Bronchial epithelial cell (primary cell): ENCODE measurements at places on chromosomes 2 and 18. TPM values are rescaled to one million over a fixed set of nuclear protein-coding genes. Genes with fewer than 3 reads are reported as not detected.
A peak's percentile ranks its signal among the peaks of the same experiment; 100 is the strongest.

DNA sequence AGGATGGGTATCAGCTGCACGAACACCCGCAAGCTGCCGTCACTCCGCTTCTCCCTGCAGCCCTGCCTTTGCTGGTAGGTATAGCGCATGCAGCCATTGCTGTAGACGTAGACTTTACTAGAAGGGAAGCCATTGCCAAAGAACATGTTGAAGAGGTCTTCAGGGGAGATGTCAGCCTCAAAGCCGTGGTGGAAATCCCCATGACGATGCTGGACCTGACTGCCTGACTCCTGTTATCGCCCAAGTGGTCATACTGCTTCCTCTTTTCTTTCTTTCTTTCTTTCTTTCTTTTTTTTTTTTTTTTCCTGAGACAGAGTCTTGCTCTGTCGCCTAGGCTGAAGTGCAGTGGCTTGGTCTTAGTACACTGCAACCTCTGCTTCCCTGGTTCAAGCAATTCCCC lies 68.7 kb upstream of the SPRED2 start:
- no peak for DNase-seq

GRCh38 chr2:33023728-33024500 lies 77.2 kb downstream of the LTBP1 start:
- DNase-seq: peak; percentile 34

The ERICH2 gene
- 4.7 and 7.7 TPM in 2 replicates for total RNA-seq

- no peak for DNase-seq
These were observed 48.3 kb downstream of the RFTN2 start for GRCh38 chr2:197626965-197627625.

DNA sequence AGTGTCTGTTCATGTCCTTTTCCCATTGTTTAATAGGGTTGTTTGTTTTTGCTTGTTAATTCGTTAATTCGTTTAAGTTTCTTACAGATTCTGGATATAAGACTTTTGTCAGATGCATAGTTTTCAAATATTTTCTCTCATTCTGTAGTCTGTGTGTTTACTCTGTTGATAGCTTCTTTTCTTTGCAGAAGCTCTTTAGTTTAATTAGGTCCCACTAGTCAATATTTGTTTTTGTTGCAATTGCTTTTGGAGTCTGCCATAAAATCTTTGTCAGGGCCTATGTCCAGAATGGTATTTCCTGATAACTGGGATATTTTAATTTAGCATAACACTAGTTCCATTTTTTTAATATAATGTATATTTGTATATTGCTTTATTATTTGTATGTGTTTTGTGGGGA lies 1380.1 kb downstream of the SUCLG1 start:
- DNase-seq: no peak

- DNase-seq: no peak
These were observed 278.4 kb upstream of the TNP1 start for GRCh38 chr2:217138284-217138683.

The LHCGR gene
- total RNA-seq: not detected in 2 replicates

GRCh38 chr2:48205137-48205798 lies 299.0 kb upstream of the FBXO11 start:
- DNase-seq: no peak

- DNase-seq: no peak
These were observed 324.9 kb downstream of the LPIN1 start for GRCh38 chr2:12071318-12071717.

DNA sequence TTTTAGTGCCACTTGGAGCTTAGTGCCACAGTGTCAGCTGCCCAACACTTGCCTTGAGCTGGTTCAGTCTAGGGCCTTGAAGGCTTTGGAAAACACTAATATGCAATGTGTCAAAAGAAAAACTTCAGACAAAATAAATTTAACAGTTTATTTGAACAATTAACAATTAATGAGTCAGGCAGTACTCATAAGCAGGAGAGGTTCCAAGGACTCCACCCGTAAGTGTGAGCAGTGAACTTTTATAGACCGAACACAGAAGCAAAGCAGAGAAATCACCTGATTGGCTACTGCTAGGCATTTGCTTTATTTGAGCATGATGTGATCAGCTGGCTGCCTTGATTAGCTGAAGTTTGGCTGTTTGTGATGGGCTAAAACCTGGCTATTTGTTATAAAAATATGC lies 49.5 kb upstream of the TBC1D8 start:
- DNase-seq: peak; percentile 96

DNA sequence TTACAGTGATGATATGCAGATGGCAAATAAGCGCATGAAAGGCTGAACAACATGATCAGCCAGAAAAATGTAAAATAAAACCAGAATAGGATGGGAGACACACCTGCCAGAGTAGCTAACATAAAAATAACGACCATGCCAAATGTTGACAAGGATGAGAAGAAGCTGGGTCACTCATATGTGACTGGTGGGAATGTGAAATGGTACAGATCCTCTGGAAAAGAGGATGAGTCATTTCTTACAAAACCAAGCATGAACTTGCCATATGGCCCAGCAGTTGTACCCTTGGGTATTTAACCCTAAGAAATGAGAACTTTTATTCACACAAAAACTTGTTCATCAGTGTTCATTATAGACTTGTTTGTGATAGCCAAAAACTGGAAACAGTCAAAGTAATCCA lies 143.8 kb downstream of the SH3BP4 start:
- DNase-seq: peak; percentile 45

DNA sequence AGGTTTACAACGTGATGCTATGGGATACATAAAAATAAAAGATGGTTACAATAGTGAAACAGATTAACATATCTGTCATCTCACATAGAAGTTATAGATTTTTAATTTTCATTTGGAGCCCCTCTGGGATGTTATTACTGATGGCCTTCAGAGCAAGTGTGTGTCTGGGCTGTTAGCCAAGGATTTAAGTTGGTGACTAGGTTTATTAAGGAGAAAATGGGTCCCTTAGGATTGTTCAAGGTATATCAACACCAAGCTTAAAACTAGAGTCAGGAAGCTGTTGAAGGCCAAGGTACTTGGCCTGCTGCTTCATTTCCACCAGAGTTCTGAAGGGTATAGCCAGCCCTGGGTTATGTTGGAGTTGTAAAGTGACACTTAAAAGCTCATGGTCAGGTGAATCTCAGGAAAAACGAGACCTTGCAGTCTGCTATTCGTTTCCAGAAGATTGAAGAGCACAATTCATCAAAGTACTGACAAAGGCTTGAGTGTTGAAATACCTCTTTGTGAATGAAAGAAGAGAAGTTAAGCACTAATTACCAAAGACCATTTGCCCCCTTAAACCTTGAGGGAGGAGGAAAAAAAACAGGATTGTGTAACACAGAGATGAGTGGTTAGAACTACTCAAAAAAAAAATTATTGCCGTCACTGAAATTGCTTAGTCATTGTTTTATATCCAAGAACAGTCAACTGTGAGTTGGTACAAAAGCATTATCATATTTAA lies 48.4 kb downstream of the MAP2 start:
- DNase-seq: peak; percentile 92

GRCh38 chr2:180846756-180847472 lies 133.5 kb upstream of the UBE2E3 start:
- no peak for DNase-seq

The ALPG gene
- not detected in 2 replicates for total RNA-seq

The PARD6G gene
- 12.4 and 13.2 TPM in 2 replicates for total RNA-seq

The BOLA3 gene
- 31.1 and 52.7 TPM in 2 replicates for total RNA-seq

- DNase-seq: peak; percentile 87
These were observed 26.5 kb downstream of the PPP4R3B start for GRCh38 chr2:55590810-55591440.

- no peak for DNase-seq
These were observed 15.6 kb downstream of the KIF3C start for GRCh38 chr2:25966531-25967270.

The PLCL1 gene
- under 0.01 TPM in 1 of 2 replicates, not detected in the other for total RNA-seq

- DNase-seq: peak; percentile 89
These were observed 13.5 kb upstream of the LBH start for GRCh38 chr2:30217644-30218337.

DNA sequence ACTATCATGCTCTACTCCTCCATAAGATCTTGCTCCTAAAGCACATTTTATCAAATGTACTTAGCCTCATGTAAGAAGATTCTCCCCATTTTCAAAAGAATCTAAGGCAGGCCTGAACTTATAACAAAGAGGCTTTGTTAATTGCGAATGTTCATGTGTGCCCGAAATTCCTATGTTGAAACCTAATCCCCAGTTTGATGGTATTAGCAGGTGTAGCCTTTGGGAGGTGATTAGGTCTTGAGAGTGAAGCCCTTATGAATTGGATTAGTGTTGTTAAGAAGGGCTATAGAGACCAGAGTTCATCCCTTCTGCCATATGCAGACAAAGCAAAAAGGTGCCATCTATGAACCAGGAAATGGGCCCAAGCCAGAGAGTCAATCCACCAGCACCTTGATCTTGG lies 234.5 kb downstream of the PAX3 start:
- DNase-seq: no peak

GRCh38 chr2:159130302-159130701 lies 156.2 kb downstream of the WDSUB1 start:
- DNase-seq: no peak

DNA sequence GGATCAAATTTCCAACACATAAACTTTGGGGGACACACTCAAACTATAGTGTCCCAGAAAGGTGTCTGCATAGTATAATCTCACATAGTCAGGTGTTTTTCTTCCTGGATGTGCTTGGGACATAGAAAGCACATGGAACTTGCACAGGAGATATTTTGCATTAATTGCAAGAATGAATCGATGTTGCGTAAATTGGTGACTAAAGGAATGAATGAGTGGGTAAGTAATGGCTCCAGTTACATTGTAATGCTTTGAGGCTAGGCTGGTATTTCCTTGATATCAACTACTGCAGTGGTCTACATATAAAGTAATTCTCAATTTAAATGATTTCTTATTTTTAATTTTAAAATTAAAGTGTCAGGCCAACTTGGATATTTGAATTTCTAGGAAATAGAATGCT lies 53.4 kb downstream of the SH3RF3 start:
- DNase-seq: peak; percentile 56

The SMYD5 gene
- 11.1 and 18.4 TPM in 2 replicates for total RNA-seq

DNA sequence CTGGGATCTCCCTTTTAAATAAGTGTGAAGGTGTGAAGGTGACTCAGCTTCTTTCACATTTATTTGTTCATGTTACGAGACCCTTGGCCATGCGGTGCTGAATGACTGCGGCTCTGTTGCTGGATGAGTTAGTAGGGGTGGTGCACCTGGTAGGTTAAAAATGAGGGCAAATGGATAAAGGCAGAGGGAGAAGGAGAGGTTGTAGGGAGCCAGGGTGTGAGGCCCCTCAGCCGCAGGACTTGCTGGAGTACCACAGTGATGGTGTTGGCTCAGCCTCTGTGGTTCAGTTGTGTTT lies 164.2 kb downstream of the NAPG start:
- DNase-seq: no peak

The FBXO15 gene
- total RNA-seq: 0.13 TPM in 1 of 2 replicates, not detected in the other

The SLC30A3 gene
- not detected in 2 replicates for total RNA-seq

GRCh38 chr18:46341986-46342525 lies 237.9 kb downstream of the HAUS1 start:
- DNase-seq: no peak

The UCN gene
- total RNA-seq: 0.51 and 1.8 TPM in 2 replicates

DNA sequence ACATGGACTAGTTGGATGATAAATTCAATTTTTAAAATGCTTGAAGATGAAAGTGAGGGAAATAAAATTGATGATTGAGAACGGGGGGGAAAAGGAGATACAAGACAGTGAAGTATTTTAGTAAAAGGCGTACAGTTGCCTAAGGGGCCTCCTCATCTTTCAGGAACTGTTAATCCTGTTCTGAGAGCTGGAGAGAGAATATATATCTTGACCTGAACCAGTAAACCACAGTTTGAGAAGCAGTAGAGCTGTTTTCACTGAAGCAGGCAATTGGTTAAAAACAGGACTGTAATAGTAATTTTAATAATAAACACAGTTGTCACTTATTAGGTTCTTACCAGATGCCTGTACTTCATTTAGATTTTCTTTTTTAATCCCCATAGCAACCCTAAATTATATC lies 137.5 kb downstream of the MAP3K20 start:
- DNase-seq: no peak

- no peak for DNase-seq
These were observed 160.5 kb downstream of the TPGS2 start for GRCh38 chr18:36668349-36668748.

- DNase-seq: no peak
These were observed 44.9 kb downstream of the LINC00305 start for GRCh38 chr18:64103986-64104385.

GRCh38 chr2:68594041-68594440 lies 49.3 kb upstream of the PROKR1 start:
- DNase-seq: peak; percentile 35

- peak; percentile 36 for DNase-seq
These were observed 41.6 kb downstream of the PKDCC start for GRCh38 chr2:42089340-42089925.

GRCh38 chr2:63049970-63050333 lies 678 bp upstream of the OTX1 start:
- DNase-seq: peak; percentile 40

GRCh38 chr18:26301681-26302080 lies 75.4 kb downstream of the TAF4B start:
- DNase-seq: no peak

DNA sequence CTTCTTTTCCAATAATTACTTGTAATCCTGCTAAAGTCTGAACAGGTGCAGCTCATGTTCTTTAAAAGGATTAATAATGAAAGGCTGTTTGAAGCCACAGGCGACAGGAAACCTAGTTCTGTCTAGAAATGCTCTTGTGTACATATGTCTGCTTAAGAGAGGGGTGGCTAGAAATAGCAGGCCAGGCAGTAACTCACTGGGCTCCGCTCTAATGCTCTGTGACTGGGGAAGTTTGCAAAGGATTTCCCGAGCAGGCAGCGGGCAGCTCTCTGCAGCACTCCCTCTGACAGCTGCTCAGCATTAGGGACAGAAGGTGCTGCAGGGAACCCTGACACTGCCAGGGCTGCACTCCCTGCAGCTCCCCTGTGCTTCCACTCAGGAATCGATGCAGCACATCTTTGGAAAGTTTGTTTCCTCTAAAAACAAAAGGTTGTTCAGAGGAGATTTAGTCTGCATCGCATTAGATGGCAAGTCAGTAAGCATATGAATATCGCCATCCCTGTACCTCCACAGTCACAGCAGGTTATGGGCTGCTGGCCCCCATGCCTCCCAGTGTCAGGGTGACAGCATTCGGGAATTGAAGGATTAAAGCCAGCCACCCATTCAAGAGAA lies 33.1 kb upstream of the TTC39C start:
- DNase-seq: no peak

The UGT1A5 gene
- 0.26 and 3.3 TPM in 2 replicates for total RNA-seq

DNA sequence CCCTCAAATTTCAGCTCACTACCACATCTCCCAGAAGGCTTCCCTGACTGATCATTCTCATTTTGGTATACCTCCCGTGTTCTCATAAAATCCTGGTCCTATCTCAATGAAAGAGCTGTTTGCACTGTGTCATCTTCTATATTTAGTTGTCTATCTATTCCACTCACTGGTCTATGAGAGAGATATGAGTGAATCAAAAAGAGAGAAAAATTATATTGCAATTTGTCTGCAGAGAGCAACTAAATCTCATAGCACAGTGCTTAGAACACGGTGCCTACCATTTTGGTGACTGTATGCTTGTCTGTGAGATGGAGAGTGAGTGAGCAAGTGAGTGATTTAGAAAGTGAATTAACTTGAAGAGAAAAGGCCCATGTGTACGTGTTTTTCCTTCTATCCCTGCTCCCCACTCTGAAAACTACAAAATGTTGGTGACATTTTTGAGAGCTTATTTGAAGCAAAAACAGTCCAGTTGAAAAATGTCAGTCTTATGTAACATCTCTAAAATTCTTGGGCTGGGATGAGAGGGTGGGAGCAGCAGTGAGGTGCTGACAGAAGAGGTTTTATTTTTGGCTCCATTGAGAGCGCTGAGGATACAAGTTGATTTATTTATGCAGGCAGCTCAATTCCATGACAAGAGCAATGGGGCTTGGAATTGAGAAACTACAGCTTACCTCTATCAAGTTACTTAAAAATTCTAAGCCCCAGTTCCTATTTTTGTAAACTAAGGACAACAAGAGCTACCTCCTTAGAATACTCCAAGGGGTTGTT lies 373.5 kb upstream of the CHST9 start:
- no peak for DNase-seq

- DNase-seq: peak; percentile 77
These were observed 11.0 kb downstream of the ANKRD12 start for GRCh38 chr18:9147440-9148202.
